Activated gamma-delta T cell (primary cell): ENCODE measurements at places on chromosomes 12 and 14.

GRCh38 chr12:122457627-122458026 is 35.2 kb upstream of the CLIP1 start:
- DNase-seq = no peak

DNA sequence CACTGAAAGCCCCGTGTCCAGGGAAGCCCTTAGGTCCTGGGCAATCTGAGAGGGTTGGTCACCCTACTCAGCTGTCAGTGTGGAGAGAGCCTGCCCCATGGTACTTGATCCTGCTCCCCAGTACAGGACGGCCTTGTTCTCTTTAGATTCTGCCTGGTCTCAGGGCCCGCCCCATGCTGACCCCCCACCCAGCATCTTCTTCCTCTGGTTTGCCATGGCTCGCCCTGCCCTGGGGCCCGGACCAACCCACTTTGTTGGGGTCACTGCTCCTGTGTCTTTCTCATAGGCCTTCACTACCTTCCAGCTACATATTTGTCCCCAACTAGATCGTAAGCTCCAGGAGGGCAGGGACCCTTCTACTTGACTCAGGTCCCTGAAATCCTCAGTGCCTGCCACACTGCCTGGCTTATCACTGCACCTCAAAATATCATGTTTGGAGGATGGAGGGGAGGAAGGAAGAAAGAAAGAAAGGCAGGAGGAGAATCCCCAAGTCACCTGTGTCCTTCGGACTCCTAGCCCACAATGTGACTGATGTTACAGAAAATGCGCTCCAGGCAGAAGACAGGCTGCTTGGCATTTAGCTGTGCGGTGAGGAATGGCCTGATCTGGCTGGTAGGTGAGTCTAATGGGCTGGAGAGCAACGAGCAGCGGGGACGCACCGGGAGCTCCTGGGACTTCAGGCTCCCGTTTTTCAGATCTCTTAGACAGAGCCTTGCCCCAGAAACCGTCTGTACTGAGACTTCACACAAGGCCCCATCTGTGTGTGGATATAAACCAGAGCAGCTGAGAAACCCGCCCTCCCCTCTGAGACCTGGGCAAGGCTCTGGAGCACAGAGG is 66.1 kb downstream of the C14orf132 start:
- DNase-seq = no peak

- no peak for DNase-seq
Observed at GRCh38 chr14:103209054-103209453, 85.8 kb downstream of the TNFAIP2 start.

GRCh38 chr12:115752913-115753726 is 524.4 kb downstream of the MED13L start:
- no peak for DNase-seq

- no peak for DNase-seq
Observed at GRCh38 chr12:7092986-7093460, 778 bp upstream of the C1R start.

DNA sequence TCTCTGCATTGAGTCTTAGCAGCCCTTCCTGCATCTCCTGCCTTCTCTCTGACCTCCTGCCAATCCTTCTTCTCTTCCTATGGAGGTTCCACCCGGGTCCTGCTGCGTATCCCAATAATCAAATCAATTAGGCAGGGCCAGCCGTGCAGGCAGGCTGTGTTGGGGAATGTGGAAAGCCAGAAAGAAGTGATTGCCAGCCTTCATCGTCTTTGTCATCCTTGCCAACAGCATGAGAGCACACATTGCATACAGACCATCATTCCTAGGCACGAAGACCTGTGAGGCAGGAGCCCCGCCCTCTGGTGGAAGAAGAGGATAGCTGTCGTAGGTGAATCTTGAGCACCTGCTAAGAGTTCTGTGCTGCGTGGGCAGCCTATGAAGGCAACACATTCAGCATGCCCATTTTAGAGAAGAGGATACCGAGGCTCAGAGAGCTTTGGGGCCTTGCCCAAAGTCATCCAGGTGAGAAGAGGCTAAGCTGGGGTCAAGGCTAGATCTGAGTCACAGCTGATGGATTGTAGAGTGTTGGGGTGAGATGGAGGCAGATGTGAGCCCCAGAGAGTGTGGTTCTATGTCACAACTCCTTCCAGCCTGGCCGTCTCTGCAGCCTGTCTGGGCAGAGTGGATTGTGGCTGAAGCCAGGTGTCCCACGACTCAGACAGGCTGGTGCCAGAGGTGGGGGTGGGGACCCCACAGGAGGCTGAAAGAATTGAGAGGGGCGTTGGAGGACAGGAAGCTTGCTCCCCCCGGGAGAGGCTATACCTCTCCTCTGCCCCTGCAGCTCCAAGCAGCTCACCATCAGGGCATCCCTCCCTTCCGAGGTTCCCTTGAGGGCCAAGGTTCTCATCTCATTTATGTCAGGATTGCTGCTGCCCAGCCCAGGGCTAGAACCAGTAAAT is 12.7 kb downstream of the C14orf132 start:
- no peak for DNase-seq

GRCh38 chr14:105538481-105539049 is 12.2 kb downstream of the TMEM121 start:
- DNase-seq = no peak

DNA sequence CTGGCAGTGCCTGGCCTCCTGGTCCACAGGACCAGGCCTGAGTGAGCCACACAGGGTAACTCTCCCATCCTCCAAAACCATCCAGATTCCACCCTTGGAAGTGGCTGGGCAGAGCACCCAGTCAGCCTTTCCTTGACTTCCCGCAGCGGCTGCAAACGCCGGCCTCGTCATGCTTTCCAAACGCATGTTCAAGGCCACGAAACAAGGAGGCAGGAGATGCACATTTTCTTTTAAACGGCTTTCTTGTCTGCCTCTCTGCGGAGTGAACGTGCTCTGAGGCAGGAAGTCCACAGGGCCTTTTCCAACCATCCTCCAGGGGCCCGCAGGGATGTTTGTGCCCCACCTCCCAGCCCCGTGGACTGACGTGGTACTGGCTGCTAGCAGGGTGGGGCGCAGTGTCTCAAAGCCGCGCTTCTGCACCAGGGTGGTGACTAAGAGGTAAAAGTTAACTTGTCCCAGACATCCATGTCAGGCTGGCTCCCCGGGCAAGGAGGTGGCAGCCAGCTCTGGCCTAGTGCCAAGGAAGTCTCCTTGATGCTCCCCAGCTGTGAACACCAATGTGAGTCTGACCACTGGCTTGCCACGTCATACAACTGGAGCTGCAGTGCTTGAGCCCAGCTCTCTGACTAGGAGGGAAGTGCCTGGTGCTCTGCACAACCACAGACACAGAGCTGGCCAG is 45.0 kb downstream of the KCNA5 start:
- no peak for DNase-seq

GRCh38 chr12:112906712-112907414 is at the start of gene OAS1:
TSS of gene OAS1 (plus strand) at chr12:112906962. CDS start at chr12:112907040, 78 bp downstream.
- no peak for DNase-seq

DNA sequence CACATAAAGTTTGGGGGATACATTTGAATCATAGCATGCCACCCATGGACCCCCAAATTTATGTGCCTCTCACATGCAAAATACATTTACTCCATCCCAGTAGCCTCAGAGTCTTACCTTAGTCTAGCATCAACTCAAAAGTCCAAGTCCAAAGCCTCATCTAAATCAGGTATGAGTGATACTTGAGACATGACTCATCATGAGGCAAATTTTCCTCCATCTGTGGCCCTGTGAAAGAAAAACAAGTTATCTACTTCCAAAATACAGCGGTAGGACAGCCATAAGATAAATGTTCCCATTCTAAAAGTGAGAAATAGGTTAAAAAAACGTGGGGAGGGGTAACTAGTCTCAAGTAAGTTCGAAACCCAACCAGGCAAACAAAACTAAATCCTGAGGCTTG is 444.2 kb downstream of the SNAPC1 start:
- no peak for DNase-seq

- DNase-seq = no peak
Observed at GRCh38 chr12:25319233-25319984, 68.7 kb upstream of the KRAS start.

GRCh38 chr14:58671436-58671835 is 33.7 kb downstream of the DACT1 start:
- no peak for DNase-seq
